ENCODE measurements at places on chromosomes 1 and 21. TPM values are rescaled to one million over a fixed set of nuclear protein-coding genes. Genes with fewer than 3 reads are reported as not detected.

The CD1E gene
- not detected for total RNA-seq

The BRINP2 gene
- 0.54 TPM for total RNA-seq

The OR2L8 gene
- total RNA-seq, result not detected

The LIX1L gene
- total RNA-seq, result 9.0 TPM

The OR2T11 gene
- total RNA-seq, result not detected

The TRNP1 gene
- 182 TPM for total RNA-seq
